Activated naive CD8-positive, alpha-beta T cell treated with anti-CD3 and anti-CD28 coated beads, Interleukin-2, amount 10 ng/mL, durations not matched to agents 7 days and 5 days (primary cell): ENCODE measurements at places on chromosomes 11 and 22. TPM values are rescaled to one million over a fixed set of nuclear protein-coding genes. Genes with fewer than 3 reads are reported as not detected.

The VSIG2 gene
- total RNA-seq = not detected

DNA sequence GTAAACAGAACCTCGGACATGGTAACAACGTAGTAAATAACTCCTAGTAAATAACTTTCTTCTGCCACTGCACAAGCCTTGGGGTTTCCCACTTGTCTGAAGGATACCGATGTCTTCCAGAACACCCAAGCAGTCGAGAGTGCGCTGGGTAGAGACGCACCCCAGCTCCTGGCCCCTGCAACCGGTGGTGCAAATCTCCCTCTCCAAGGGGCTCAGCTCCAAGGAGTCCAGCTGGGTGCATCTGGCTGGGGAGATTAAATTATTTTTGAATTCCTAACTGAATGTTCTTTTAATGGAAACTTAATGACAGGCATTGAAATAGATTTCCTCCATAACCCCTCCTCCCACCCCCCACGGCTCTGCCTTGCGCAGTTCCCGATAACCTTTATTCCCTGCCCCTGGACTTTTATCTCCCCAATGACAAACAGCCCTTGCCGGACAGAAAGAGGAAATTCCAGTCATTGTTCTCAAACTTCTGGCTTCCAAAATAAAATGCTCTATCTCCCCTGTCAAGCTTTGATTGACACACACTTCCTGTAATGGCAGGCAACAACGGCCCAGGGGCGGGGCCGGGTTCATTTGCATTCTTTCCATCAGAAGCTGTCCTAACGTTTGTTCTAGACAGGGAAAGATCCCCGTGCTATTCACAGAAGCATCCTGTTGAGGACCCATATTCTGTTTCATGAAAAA, 31.2 kb downstream of the KCNJ1 start:
- H3K36me3 ChIP-seq = peaks cover 9% of the 10 kb centered on the region
- no peak overlapping the region for H3K4me3 ChIP-seq
- H3K4me1 ChIP-seq = peaks cover 21% of the 10 kb centered on the region
- no peak for DNase-seq

- no peak for DNase-seq
- H3K4me1 ChIP-seq = no peaks in the 10 kb centered on the region
- H3K36me3 ChIP-seq = no peaks in the 10 kb centered on the region
- H3K27ac ChIP-seq = no peak overlapping the region
Measured at GRCh38 chr11:97964332-97965004, 1056.3 kb upstream of the CNTN5 start.

DNA sequence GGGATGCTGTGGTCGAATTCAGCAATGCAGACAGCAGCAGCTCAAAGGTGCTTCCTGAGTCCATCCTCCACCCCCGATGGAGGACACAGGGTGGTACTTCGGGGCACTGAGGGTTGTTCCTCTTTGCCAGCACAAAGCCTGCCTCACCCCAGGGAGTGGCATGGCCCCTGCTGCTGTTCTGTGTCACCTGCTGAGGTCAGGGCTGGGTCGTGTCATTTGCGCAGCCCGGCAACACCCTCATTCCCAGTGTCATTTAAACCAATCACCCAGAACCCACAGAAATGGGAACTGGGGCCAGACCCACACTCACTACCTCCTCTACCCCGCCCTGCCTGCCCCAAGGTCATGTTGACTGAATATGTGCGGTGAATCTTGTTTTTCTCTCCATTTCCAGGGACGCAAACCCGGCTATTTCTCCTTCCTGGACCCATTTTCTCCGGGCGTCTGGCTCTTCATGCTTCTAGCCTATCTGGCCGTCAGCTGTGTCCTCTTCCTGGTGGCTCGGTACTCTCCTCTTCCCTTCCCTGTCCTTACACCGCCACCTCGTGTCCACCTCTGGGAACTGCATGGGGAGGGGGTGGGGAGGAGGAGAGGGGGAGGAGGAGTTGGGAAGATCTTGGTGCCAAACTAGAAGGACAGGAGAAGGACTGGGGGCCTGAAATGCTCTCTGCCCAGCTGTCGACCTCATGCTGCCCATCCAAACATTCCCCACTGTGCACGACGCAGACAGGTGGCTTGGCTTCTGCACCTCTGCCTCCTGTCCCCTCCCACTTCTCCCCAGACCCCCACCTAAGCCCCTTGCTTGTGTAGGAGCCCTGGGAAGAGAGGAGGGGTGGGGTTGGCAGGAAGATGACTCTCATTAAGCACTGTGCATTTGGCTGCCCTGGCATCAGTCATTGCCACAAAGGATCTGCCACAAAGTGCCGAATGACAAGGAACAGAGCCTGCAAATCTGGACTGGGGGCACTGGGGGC, 71.2 kb upstream of the TBCEL start:
- H3K36me3 ChIP-seq = peaks cover 2% of the 10 kb centered on the region
- H3K4me1 ChIP-seq = peaks cover 12% of the 10 kb centered on the region
- H3K27ac ChIP-seq = no peak overlapping the region
- DNase-seq = peak; percentile 71

The OR8G5 gene
- total RNA-seq = not detected

The MGAT3 gene
- total RNA-seq = 7.0 TPM

The GRIA4 gene
- total RNA-seq = not detected

GRCh38 chr11:32526760-32527159, 56.9 kb upstream of the EIF3M start:
- no peak overlapping the region for H3K27ac ChIP-seq
- H3K36me3 ChIP-seq = no peaks in the 10 kb centered on the region

- no peak overlapping the region for H3K4me3 ChIP-seq
- H3K4me1 ChIP-seq = peaks cover 9% of the 10 kb centered on the region
- no peak overlapping the region for H3K27ac ChIP-seq
Measured at GRCh38 chr11:11618973-11619435, 2.8 kb downstream of the GALNT18 start.

The SYT13 gene
- not detected for total RNA-seq

DNA sequence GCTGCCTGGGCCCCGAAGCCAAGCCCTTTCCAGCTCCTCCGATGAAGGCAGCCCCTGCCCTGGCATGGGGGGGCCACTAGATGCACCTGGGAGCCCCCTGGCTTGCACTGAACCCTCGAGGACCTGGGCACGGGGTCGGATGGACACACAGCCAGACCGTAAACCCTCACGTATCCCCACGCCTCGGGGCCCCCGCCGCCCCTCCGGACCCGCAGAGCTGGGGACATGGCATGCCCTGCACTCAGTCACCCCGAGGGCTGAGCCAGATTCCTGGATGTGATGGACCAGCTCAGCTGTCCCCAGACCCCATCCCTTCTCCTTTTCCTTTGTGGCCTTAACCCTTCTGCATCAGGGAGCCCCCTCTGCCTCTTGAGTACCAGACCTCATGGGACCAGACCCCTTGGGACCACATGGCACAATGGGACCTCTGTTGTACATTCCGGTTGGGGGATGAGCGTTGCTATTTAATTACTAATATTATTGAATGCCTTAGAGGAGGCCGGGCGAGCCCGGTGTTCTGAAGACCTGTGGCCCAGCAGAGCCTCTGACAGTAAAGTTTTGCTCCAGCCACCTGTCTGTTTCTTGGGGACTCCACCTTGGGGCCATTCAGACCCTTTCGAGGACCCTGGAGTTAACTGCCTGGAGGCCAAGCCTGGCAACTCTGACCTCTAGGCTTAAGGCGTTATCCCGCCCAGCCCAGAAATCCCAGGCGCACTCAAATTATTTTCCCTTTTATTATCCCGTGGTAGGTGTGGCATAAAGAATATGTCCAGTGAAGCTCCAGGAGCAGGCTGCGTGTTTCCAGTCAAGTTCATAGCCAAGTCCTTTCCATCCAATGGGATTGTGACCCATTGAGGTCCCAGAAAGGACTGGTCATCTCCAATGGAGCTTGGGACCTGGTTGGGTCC, 3.0 kb downstream of the RASL10A start:
- peaks cover 1% of the 10 kb centered on the region for H3K36me3 ChIP-seq
- H3K4me3 ChIP-seq = no peak overlapping the region
- H3K27ac ChIP-seq = no peak overlapping the region
- peak; percentile 35 for DNase-seq
- H3K4me1 ChIP-seq = peaks cover 28% of the 10 kb centered on the region

DNA sequence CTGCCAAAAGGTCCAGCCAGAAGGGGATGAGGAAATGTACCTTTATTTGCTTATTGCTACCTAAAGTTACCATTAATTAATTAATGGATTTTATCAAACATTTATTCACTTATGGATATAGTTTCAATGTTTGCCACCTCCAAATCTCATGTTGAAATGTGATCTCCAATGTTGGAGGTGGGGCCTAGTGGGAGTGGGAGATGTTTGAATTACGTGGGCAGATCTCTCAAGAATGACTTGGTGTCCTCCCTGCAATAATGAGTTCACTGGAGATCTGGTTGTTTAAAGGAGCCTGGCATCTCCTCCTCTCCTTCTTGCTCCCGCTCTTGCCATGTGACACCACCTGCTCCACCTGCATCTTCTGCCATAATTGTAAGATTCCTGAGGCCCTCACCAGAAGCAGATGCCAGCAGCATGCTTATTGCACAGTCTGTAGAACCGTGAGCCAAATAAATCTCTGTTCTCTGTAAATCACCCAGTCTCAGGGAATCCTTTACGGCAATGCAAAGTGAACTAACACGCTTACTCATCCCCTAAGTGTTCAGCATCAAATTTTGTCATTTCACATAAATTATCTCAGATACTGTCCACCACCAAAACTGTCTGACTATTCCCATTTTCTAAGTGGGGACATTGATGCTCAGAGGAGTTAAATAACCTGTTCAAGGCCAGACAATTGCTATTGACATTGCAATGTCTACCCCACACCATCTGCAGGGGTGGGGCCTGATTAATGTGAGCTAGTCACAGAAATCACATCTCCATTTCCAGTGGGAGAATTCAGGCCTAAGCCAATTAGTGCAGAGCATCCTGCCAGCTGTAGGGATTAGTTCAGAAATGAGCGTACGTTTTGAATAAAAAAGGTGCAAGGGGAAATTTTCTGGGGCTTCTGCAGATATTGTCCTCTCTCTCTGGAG, 51.6 kb upstream of the SYN3 start:
- H3K27ac ChIP-seq = no peak overlapping the region
- no peaks in the 10 kb centered on the region for H3K36me3 ChIP-seq
- DNase-seq = no peak
- no peak overlapping the region for H3K4me3 ChIP-seq
- peaks cover 2% of the 10 kb centered on the region for H3K27me3 ChIP-seq
- peaks cover 3% of the 10 kb centered on the region for H3K4me1 ChIP-seq

DNA sequence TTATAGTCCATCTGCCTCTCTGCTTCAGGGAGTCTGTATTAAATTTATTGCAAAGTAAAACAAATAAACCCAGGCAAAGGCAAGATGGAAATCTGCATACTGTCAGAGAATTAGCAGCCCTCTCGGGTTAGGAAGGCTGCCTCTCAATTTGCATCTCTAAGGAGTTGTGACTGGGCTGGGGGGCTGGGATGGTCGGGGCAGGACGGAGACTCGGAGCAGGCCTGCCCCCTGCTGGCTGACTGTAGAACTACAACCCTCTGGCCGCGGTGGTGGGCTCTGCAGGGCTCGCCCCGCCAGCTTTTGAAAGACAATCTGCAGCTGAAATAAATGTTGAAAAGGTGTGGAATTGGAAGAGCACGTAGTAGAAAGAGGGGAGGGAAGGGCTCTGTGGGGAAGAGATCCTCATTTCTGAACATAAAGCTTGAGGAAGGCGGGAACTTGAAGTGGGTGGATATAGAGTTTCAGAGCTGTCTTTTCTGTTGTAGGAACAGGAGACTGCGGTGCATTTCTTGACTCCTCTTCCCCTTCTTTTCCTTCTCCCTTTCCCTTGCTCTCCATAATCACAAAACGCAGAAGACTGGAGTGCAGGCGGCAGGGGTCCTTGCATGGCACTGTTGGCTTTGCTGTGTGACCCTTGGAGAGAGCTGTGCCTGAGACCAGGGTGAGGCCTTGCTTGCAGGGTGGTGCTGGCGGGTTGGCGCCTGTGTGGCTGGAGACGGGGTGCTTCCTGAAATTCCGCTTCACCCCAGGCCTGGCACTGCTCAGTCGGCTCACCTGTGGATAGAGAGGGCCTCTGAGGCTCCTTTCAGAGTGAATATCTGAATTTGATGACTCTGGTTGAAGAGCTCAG, 22.6 kb upstream of the PKNOX2 start:
- H3K4me3 ChIP-seq = no peak overlapping the region
- peak; percentile 72 for DNase-seq
- H3K27ac ChIP-seq = no peak overlapping the region
- no peaks in the 10 kb centered on the region for H3K36me3 ChIP-seq
- H3K4me1 ChIP-seq = no peaks in the 10 kb centered on the region
- peaks cover 21% of the 10 kb centered on the region for H3K27me3 ChIP-seq

DNA sequence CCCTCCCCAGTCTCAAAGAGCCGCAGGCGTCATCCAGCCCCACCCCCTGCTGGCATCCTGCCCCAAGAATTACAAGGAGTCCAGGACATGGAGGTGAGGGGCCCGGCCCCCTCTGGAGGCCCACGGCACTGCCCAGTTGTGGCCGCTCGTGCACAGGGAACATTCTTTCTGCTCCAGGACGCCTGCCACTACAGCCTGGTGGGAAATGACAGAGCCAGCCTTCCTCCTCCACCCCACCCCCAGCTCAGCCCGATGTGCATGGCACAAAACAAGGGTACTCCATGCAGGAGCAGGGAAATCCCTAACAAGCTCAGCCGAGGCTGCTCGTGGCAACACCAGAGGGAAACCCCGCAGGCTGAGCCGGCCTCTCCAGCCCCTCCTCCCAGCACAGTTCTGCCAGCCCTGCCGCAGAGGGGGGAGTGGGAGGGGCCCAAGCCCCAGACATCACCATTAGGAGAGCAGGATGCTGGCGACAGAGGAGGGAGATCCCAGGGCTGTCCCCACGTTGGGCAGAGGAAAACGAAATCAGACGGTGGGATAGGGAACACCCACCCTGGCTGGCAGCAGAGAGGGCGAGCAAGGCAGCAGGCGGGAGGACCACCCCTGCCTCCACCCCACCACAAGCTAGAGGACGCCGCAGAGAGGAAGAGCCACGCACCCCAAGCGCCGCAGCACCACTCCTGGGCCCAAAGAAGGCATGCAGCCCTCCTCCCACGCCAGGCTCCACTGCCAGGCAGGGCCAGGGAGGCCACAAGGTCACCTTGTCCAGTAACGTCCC, 10.0 kb downstream of the IGSF9B start:
- peaks cover 24% of the 10 kb centered on the region for H3K36me3 ChIP-seq
- peaks cover 67% of the 10 kb centered on the region for H3K4me1 ChIP-seq
- peak overlapping the region; percentile 93 for H3K27ac ChIP-seq
- H3K4me3 ChIP-seq = peak overlapping the region; percentile 92
- no peaks in the 10 kb centered on the region for H3K27me3 ChIP-seq

The BAD gene
- 32.9 TPM for total RNA-seq

DNA sequence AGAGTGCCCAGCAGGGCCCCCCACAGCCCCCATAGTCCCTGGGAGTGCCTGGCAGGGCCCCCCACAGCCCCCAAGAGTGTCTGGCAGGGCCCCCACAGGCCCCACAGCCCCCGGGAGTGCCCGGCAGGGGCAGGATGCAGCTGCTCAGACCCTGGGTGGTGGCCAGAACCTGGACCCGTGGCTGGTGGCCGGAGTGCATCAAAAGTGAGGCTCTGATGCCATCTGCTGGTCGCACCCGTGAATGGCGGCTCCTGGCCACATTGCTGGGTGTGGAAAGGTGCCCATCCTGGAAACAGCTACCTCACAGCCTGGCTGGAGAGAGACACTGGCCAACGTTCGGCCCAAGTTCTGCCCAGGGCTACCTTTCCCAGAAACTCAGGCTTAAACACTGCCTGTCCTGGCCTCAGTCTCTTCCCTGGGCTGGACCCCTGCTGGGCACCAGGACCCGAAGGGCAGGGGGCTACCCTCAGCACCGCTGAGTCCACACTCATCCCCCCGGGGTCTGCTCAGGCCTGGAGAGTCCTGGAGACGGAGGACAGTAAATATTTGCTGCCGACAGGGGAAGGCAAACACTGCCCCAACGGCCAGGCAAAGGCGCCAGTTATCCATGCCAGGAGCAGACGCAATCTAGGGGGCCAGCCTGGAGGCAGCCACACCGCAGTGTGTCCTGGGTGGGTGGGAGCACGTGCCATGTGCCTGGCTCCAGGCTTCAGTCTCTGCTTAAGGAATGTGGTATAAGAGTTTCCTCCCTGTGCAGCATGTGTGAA, 4.4 kb downstream of the INS start:
- no peak overlapping the region for H3K27ac ChIP-seq
- H3K36me3 ChIP-seq = no peaks in the 10 kb centered on the region
- H3K27me3 ChIP-seq = no peaks in the 10 kb centered on the region
- peaks cover 5% of the 10 kb centered on the region for H3K4me1 ChIP-seq
